Glutamatergic neuron (in vitro differentiated cells): ENCODE measurements at places on chromosomes 7 and 10. TPM values are rescaled to one million over a fixed set of nuclear protein-coding genes. Genes with fewer than 3 reads are reported as not detected.

The SLC13A1 gene
- not detected for total RNA-seq

DNA sequence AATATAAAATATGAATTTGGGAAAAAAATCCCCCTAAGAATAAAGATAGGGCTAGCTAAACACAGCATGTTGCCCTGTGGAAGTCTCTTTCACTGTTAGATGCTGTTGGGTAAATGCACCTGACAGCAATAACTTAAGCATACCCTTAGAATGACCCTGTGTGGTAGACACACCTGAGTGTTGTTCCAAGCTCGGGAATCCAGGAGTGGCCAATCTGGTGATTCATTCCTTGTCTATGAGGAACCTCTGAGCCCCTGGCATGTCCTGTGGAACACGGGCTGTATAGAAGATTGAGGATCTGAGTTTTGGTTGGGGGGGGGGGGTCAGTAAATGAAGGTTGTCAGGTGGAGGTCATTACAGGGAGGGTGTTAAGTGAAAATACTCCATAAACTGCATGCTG, 730.0 kb upstream of the IGFBP3 start:
- DNase-seq = no peak

The GPR37 gene
- 6.3 TPM for total RNA-seq

DNA sequence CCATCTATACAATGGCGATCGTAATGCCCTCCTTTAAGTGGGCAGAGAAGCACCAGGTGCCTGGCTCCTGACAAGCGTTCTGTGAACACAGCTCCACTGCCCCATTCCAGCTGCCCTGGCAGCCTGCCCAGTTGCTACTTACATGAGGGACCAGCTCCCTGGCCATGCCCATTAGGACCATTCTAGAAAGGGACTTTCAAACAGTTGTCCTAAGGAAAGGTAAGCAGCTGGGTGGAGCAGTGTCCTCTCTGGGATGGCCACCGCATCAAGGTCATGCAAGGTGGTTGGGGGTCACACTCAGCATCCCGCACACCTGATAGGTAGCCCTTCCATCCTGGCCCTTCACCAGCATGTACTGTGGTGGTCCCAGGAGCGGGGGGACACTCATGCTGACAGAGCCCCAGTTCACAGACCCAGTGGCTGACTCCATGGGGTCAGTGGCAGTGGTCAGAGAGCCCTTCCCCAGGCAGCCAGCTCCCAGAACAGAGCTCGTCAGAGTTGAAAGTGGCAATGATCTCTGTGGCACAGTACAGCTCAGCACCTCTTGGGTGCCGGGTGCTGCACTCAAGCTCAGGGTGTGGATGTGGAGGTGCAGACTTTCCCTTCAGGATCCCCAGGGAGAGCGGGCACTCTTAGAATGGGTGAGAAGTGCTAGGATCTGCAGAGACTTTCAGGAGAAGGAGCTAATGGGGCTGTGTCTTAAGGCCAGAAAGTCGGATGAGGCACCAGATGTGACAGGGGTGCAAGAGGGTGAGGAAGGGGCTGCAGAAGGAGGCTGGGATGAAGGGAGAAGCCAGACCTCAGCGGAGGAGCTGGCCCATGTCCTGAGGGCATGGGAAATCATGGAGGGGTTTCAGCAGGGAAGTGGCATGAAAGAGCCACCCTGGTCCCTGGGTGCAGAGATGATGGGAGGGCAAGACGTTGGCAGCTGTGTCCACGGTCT, 10.9 kb downstream of the MMRN2 start:
- DNase-seq = no peak

GRCh38 chr7:20578257-20578771, 37.2 kb upstream of the ABCB5 start:
- no peak for DNase-seq

- DNase-seq = no peak
Measured at GRCh38 chr7:86949779-86950260, 109.6 kb downstream of the ELAPOR2 start.
